ENCODE measurements at places on chromosomes 12 and 14. TPM values are rescaled to one million over a fixed set of nuclear protein-coding genes. Genes with fewer than 3 reads are reported as not detected.

The PFDN5 gene
- polyA plus RNA-seq: 406 TPM

The USP44 gene
- 0.13 TPM for polyA plus RNA-seq

The SYT10 gene
- not detected for polyA plus RNA-seq

The PRH2 gene
- not detected for polyA plus RNA-seq

The C12orf50 gene
- 0.09 TPM for polyA plus RNA-seq

Data from psoas muscle (tissue), 8 donors.